Astrocyte of the cerebellum (primary cell): ENCODE measurements at places on chromosomes 7 and 10.
A peak's percentile ranks its signal among the peaks of the same experiment; 100 is the strongest.

- no peak for DNase-seq
Observed at GRCh38 chr10:96512524-96513304, 1.0 kb downstream of the TLL2 start.

DNA sequence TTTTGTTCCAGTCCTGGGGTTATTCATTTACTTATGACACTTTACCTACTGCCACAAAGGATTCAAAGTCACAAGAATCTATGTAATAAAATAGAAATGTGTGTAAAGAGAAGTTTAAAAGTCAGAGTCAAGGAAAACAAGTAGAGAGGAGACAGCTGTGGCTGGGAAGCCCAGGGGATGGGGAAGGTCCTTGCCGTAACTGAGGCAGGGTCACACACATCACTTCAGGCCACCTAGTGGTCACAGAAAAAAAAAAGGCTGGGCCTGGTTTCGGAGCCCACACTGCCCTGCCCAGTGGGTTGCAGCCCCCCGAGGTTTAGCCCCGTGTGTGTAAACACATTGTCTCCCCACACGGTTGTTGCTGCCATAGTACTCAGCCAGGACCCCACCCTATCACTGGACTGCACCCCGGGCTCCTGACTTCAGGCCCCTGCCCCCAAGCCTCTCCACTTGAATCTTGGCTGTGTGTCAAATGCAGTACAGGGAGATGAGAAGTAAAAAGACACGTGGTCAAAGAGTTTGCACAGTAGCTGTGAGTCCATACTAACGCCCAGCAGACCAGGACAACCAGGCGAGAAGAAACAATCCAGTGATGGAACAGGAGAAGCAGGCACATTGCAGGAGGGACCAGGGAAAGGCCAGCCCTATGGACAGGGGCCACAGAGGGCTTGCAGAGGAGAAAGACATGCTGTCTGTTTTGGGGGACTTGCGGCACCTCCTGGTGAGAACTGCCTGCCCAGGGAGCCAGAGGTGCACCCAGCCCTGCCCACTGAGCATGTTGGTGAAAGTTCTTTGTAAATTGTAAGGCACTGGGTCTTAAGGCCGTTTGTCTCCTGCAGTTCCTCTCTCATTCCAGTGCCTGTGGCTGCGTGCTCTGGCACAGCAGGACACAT, 91.4 kb upstream of the MACROH2A2 start:
- DNase-seq, result no peak

- DNase-seq, result no peak
Observed at GRCh38 chr7:75657866-75658265, 80.9 kb downstream of the HIP1 start.

DNA sequence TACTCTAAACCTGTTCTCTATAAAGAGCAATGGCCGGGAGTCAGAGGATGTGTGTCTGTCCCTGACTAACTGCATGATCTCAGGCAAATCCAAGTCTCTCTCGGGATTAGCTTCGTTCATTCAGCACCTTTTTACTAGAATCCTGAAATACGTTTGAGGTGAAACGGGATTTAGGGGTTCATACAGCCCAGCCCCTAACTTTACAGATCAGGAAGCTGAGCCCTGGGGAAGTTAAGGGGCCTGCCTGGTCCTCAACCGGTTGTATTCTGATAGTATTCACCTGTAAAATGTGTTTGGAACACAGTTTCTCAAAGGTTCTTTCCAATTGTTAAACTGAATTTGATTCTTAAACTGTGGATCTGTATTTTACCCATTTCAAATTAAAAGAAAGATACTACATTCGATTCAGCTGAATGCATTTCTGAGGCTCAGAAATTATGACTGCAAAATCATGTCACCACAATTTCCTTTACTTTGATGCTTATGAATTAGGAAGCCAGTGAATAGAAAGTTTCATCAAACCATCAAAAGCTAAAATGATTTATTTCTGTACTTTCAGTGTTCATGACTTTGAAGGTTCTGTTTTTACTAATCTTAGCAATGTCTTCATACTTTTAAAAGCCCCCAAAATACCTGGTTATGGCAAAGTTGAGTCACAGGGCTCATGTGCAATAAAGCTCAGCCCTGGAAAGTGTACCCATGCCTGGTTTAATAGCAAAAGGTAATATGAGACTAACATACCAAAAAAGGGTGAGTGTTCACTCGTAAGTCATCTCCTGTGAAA, 28.9 kb upstream of the EZH2 start:
- DNase-seq, result no peak

- no peak for DNase-seq
Observed at GRCh38 chr7:89563597-89563996, 590.7 kb upstream of the STEAP1 start.

DNA sequence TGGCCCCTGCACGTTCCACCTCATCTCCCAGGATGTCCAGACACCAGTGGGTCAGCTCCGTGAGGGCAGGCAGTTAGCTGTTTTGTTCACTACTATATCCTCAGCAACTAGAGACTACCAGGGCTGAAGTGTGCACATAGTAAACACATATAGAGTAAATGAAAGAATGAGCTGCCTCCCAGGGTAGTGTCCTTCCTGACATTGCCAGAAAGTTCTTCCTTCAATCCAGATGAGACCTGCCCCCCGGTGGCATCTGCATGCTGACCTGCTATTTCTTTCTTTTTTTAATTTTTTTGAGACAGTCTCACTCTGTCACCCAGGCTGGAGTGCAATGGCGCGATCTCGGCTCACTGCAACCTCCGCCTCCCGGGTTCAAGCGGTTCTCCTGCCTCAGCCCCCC, 14.0 kb upstream of the ARPC1A start:
- DNase-seq, result no peak

DNA sequence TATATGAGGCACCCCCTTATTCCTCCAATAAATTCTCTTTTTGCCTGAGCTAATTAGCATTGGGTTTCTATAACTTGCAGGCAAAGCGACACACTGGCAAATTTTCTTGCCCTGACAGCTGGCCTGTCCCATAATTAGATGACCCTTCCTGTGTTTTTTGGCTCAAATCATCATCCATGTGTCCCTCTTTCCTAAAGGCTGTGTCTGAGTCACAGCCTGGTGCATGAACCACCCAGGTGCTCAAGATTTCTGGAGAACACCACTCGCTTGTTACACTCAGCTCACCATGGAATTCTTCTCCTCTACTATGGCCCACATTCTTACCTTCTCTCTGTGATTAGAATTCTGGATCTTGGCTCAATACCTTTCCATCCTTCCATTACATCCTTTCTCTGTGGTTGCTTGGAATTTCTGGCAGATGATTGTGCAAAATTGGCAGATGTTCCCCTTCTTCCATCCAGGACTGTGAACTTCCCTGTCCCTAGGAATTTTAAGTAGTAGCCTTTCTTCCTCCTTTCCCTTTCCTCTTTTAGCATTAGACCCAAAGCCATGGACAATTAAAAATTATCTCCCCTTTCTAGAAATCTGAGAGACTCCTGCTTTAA, 116.0 kb upstream of the ANKRD1 start:
- DNase-seq, result peak; percentile 43

DNA sequence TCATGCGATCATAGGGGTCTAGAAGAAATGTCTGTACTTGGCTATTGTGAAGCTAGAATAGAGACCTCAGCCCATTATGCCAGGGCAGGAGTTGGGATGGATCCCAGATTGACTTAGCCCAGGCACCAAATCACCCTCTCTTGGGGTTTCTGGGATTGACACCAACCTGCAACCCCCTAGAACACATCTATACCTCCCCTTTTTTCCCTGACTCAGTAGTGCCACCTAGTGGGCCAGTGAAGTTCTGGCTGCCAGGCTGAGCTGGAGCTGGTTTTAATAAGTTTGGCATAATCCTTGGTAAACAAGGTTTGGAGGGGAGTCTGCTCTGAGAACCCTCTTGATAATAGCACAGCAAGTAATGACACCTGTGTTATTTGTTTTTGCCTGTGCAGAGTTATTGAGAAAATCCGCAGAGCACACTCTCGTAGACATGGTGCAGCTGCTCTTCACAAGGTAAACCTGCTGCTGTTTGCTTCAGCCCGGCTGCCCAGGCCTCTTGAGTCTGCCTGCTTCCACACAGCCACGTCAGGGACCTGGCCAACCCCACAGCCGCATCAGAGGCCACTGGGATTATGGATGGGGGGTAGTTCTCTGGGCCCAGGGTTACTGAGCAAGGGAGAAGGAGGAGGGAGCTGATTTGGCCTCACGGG, 43.3 kb upstream of the NFKB2 start:
- no peak for DNase-seq

GRCh38 chr7:150745086-150745485, 7.9 kb downstream of the GIMAP5 start:
- no peak for DNase-seq

GRCh38 chr10:47238331-47239095, 61.5 kb upstream of the GDF10 start:
- no peak for DNase-seq

DNA sequence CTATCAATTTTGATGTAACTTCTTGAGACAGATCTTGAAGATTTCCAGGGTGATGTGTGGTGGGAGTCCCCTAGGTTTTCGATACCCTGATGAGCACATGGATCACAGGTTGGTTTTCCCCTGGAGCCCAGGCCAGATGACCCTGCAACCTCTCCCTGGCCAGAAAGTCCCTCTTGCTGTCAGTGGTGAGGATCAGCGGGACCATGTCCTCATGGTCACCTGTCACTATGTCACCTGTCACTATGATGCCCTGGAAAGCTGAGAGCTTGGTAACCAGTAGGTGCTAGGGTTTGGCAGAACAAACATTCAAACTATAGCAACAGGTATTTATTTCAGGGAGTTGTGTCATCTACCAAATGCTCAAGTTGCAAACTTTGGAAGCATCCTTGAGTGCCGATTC, 197.9 kb downstream of the ARHGAP12 start:
- no peak for DNase-seq

DNA sequence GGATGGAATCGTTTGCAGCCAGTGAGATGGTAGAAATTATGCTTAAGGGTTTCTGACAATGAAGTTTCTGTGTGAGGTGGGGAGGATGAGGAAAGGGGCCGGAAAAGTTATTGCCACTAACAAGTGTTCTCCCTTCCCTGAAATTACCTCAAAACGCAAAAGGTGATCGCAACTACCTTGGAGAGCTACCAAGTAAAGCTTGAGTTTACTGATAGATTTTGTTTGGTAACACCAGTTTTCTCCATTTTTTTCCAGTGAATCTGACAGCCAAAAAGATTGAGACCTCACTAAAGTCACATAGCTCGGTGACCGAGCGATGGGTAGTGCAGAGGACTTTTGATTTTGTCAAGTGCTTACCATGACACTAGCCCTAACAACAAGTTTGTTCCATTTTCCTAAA, 1.6 kb downstream of the SUV39H2 start:
- DNase-seq, result no peak

GRCh38 chr7:93375603-93376002, 143.4 kb downstream of the VPS50 start:
- no peak for DNase-seq

DNA sequence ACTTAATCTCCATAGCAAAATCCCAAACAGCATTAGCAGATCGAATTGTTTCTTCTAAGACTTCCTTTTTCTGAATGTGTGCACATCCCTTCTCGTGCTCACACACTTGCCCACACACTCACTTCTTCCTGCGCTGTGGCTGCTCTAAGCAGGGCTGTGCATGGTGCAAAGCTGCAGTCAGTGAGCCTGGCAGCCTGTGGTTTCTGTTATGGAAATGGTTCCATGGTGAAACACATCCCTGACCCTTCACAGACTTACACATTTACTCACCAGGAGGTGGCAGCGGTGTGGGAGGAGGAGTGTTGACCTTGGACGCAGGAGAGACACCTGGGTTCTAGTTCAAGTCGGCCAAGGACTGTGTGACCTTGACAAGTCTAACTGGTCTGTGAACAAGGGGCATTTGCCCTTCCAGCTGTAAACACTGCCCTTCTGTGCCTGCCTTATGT, 24.9 kb downstream of the MTURN start:
- DNase-seq, result no peak

- no peak for DNase-seq
Observed at GRCh38 chr7:36982766-36983165, 258.5 kb upstream of the AOAH start.

DNA sequence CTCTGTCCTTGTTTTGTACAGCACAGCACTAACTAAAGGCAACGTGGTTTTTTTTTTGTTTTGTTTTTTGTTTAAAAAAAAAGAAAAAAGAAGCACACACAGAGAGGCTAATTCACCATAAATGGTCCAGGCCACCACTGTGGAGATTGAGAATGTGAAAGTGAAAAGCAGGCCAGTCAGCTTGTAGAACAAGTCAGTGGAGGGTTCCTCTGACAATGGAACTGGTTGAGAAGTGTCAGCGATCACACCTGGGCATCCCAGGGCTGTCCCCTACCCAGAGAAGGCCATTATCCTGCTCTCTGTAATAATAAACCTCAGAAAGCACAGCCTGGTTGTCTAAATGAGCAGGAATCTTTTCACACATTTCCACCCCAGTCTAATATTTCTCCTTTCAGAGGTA, 119.6 kb upstream of the ZNF438 start:
- no peak for DNase-seq
